ENCODE measurements at places on chromosomes 16 and 17.
A peak's percentile ranks its signal among the peaks of the same experiment; 100 is the strongest.

GRCh38 chr17:4358154-4358553 is 8.3 kb downstream of the UBE2G1 start:
- DNase-seq: no peak

- no peak for DNase-seq
Observed at GRCh38 chr16:28496844-28497243, 2.4 kb downstream of the APOBR start.

DNA sequence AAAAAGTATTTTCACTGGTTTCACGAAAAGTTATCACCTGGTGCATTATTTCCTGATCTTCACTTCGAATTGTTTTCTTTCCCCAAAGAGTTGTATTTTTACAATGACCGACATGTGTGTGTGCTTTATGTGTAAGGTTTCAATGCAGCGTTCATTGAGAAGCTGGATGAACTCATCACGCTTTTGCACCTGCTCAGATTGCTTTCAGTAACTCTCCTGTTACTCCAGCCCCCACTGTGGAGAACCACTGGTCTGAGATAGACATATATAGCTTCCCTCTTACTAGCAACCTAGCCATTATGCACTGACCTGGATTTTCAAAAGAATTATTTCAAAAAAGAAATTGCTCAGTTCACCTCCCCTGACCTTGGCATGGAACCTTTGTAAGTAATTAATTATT is 178.3 kb upstream of the CHMP6 start:
- no peak for DNase-seq

- DNase-seq: peak; percentile 29
Observed at GRCh38 chr17:7136266-7136877, 21.8 kb upstream of the ASGR2 start.

DNA sequence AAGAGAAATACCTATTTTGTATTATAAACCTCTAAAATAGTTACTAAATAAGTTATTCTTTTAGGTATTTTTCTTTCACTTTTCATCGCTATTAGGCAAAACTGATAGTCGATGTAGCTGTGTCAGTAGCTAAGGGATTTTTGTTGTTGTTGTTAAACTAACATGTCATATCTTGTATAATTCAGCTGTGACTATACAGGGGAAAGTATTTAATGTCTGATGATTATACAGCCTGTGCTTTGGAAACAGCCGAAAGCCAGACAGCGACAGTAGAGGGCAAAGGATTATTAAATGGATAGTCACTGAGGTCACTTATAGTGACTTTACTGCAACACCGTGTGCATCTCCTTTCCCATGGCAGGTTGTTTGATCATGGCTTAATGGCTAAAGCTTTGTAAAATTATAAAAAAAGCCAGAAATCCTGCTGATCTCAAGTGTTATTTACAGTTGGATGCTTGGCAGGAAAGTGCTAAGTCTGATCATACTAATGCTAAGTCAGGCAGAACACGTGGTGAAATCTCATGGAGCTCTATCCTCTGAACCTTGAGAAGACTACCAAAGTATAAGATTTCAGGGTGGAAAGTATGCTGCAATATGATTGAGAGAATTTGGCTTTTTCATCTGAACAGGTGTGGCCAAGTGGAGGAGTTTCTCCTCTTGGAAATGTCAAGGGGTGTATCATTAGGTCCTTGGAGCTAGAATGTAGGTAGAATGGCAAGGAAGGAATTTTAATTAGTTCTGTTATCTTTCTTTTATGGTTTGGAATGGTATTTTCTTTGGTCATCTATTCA is 88.4 kb downstream of the FTO start:
- no peak for DNase-seq

DNA sequence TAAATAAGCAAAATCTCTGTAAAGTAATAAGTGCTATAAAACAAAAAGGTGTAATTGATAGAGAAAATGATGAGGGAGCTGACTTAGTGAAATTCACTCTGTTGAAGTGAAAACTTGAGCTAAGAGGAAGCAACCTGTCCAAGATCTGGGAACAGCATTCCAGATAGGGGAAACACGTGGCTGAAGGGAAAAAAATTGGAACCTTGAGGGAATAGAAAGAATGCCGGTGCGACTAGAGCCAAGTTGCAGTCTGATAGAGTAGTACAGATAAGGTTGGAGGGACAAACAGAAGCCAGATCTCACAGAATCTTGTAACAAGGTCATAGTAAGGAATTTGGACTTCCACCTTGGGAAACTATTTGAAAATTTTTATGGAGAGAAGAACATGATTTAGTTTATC is 623 bp upstream of the DDX52 start:
- no peak for DNase-seq

DNA sequence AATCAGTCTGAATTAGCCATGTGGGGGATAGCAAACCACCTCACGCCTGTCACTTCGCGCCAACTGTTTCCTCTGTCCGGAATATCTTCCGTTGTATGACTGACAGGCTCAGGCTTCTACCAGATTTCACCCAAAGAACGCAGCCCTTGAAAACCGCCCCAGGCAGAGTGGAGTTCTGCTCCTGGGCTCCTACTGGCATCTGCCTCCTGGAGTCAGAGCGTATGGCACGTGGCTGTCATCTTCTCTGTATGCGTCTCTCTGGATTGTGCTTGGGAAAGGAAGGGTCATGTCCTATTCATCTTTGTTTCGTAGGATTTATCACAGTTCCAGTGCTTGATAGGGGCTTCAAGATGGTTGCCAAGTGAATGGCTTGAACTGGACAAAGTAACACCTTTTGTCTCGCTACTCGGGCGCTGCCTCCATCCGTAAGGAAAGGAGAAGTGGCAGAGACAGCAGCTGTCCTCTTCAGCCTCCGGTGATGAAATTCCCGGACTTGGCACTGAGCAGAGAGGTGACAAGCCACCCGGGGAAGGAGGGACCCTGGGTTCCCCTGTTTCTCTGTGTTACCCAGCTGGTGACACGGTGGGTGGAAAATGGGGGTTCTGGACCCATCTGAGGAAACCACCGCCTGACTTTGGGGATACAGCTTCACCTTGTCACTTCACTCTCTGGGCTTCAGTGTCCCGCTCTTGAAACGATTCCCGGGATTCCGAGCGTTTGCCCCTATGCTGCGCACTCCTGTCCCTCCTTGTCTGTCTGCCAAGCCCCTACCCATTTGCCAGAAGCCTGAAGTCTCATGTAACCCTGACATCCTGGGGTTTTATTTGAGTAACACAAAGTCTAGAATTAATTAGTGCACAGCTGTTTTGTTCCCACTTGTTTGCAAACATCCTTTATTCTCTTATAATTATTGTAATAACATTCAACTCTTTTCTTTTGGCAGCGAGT is 13.9 kb downstream of the KIAA0513 start:
- DNase-seq: no peak

- no peak for DNase-seq
Observed at GRCh38 chr16:630815-631405, at the start of gene WFIKKN1. Gene WFIKKN1 (plus strand): TSS chr16:630985. CDS start chr16:631254, 269 bp downstream.

GRCh38 chr17:21177401-21177800 is 36.6 kb downstream of the TMEM11 start:
- DNase-seq: no peak

DNA sequence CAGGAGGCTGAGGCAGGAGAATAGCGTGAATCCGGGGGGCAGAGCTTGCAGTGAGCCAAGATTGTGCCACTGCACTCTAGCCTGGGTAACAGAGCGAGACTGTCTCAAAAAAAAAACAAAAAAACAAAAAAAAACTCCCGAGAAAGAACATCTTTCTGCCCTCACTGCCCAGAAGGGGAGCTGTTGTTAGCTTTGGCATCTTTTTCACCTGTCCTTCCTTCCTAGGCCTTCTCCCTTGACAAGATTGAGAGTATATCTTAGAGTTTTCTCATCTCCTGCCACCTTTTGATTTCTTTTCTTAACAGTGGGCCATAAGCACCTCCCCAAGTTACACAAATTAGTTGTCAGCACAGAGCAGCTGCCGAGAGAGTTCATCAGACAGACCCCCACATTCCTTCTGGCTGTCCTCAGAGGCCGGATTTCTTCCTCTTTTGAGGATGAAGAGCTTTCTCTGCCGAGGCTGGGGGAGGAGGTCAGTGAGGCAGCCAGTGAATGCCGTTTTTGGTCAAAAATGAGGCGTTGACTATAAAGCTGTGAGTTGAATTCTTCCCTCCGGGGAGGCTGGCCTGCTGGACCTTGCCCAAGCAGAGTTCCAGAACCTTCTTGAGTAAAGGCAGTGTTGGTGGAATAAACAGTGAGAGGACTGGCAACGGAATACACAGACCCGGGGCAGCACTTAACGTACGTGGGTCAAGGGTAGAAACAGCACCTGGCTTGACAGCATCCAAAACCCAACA is 127.0 kb downstream of the ABCC6 start:
- peak; percentile 44 for DNase-seq

GRCh38 chr17:2949469-2950044 is 113.8 kb downstream of the OR1D5 start:
- DNase-seq: no peak

- no peak for DNase-seq
Observed at GRCh38 chr17:80229011-80229410, 8.8 kb downstream of the SLC26A11 start.

DNA sequence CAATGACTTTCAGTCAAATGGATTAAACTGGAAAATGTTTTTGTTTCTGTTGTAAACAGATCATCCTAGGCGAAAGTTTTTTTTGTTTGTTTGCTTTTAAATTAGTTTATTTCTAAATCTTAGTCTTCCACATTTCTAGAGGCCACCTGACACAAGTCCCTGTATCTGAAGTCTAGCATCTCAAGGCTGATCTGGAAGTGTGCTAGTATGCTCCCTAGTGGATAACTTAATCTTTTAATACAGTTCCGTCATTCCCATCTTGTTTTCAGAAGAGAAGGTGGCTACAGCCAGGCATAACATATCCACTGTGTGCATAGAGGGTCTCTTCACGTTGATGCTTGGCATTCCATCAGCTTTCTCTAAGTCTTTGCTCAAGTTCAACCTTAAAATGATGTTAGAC is 7.6 kb downstream of the IFT20 start:
- DNase-seq: no peak

All from brain microvascular endothelial cell (primary cell).